ENCODE measurements at places on chromosomes 6 and 20.
A peak's percentile ranks its signal among the peaks of the same experiment; 100 is the strongest.

DNA sequence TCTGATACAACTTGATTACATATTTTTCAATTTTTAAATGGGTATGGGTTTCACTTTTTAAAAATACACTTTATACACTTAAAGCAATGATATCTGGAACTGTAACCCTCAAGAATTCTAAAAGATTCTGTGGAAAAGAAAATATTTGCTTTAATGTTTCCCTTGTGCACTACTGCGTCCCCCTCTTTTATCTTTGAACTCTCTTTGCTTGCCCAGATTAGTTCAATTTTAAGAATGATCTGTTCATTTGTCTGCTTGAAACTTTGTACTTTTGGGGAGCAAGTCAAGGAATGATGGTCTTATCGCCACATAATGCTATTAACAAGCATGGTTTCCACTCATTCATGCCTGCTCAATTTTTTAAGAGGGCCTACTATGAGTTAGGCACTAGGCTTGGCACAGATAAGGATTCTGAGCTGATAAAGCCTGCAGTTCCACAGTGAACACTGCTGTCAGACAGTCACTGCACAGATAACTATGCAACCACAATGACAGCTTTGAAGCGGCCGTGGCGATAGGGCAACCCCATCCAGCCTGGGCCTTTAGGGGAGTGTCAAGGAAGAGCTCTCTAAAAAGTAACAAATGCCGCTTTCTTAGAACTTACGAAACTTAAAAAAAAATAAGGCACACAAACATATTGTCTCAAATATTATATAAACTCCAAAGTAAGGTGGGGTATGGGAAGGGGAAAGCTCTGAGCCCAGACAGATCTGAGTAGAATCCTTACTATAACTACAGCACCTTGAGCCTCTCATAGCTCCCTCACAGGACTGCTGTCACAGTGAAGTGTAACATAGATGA is 29.7 kb downstream of the FYN start:
- H3K4me3 ChIP-seq: no peak overlapping the region
- DNase-seq: no peak
- no peak overlapping the region for H3K27ac ChIP-seq
- H3K27me3 ChIP-seq: no peaks in the 10 kb centered on the region
- no peaks in the 10 kb centered on the region for H3K36me3 ChIP-seq

GRCh38 chr6:98241630-98242029 is 592.7 kb upstream of the POU3F2 start:
- H3K27ac ChIP-seq: no peak overlapping the region
- no peak for DNase-seq
- H3K4me1 ChIP-seq: no peaks in the 10 kb centered on the region
- H3K4me3 ChIP-seq: no peak overlapping the region

DNA sequence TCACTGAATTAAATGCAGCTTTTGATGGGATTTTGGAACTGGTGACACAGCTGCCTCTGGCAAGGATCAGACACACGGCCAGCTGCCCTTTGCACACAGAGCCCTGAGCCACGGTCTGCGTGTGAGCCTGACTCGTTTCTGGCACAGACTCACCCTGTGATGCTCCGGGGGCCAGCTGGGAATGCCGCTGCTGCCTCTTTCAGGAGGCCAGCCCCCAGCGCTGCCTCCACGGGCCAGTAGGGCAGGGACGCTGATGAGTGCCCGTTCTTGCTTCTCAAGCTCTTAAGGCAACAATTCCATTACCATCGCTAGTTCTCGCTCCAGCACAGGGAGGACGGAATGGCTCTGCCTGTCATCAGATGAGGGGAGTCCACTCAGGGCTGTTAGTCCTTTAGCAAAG is 61.6 kb downstream of the IRF4 start:
- H3K4me1 ChIP-seq: no peaks in the 10 kb centered on the region
- no peak for DNase-seq
- H3K27me3 ChIP-seq: no peaks in the 10 kb centered on the region
- no peak overlapping the region for H3K4me3 ChIP-seq
- no peak overlapping the region for H3K27ac ChIP-seq
- peaks cover 3% of the 10 kb centered on the region for H3K36me3 ChIP-seq

GRCh38 chr20:62832212-62832922 is 15.5 kb downstream of the COL9A3 start:
- no peak overlapping the region for H3K27ac ChIP-seq
- no peaks in the 10 kb centered on the region for H3K27me3 ChIP-seq
- peak overlapping the region; percentile 49 for H3K4me3 ChIP-seq
- no peaks in the 10 kb centered on the region for H3K36me3 ChIP-seq

DNA sequence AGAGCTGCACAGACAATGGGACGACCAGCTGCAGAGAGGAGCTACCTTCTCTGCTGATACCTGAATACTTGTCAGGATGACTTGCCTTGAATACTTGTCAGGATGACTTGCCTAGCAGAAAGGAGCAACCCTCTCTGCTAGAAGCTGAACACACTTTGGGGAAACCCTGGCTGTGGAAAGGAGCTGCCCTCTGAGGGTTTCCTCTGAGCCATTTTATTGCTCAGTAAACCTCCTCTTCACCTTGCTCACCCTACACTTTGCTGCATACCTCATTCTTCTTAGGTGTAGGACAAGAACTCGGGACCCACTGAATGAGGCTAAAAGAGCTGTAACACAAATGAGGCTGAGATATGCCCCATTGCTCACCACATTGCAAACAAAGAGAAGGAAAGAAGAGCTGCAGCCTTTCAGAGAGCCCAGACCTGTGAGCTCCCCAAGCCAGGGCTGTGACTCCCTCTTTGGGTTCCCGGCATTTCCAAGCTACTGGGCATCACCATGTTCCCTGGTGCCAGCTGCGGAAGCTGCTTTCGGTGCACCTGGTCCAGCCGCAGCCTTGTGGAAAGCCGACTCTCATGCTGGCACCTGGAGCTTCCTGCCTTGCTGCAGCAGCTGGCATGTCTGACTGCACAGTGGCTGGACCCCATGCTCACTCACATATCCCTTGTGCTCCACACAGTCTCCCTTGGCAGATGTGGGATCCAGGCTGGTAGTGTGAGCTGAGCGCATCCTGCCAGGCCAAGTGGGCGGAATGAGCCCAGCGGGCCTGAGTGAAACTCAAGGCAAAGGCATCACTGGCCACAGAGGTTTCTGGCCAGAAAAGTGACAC is 106.7 kb upstream of the AHI1 start:
- H3K27ac ChIP-seq: no peak overlapping the region
- DNase-seq: no peak
- H3K36me3 ChIP-seq: no peaks in the 10 kb centered on the region
- H3K4me1 ChIP-seq: no peaks in the 10 kb centered on the region

Data from neural crest cell (in vitro differentiated cells).